Pancreas (tissue), 10 donors: ENCODE measurements at places on chromosomes 16 and 17.

DNA sequence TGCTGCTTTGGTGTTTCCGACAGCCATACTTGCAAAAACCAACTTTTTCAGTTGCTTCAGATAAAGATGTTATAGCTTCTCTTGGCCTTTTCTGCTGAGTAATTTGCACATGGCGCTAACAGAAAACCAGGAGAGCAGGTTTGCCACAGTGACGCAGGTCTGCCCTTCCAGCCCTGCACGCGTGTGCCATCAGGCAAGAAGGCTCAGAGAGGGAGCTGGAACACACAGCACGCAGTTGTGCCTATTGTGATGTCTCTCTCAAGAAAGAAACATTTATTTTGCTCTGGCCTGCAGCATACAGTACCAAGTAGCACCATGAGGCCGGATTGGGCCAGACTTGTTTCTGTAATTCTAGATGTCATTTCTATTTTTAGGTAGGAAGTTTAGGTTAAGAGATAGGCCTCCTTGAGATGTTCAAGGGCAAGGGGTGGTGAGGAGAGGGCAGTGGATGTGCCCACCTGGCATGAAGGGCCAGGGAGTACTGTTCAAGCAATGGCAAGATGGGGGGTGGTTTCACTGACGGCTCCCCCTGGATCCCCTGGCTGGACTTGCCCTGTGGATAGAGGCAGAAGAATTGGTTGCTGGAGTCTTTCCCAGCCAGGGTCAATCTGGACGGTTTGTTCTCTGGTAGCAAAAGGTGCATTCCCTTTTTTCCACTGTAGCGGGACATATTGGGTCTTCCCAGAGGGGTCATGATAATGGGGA is 1.9 kb downstream of the CBX2 start:
- DNase-seq, result no peak

GRCh38 chr16:4664538-4665418 is 28.6 kb upstream of the NUDT16L1 start:
- DNase-seq, result no peak

DNA sequence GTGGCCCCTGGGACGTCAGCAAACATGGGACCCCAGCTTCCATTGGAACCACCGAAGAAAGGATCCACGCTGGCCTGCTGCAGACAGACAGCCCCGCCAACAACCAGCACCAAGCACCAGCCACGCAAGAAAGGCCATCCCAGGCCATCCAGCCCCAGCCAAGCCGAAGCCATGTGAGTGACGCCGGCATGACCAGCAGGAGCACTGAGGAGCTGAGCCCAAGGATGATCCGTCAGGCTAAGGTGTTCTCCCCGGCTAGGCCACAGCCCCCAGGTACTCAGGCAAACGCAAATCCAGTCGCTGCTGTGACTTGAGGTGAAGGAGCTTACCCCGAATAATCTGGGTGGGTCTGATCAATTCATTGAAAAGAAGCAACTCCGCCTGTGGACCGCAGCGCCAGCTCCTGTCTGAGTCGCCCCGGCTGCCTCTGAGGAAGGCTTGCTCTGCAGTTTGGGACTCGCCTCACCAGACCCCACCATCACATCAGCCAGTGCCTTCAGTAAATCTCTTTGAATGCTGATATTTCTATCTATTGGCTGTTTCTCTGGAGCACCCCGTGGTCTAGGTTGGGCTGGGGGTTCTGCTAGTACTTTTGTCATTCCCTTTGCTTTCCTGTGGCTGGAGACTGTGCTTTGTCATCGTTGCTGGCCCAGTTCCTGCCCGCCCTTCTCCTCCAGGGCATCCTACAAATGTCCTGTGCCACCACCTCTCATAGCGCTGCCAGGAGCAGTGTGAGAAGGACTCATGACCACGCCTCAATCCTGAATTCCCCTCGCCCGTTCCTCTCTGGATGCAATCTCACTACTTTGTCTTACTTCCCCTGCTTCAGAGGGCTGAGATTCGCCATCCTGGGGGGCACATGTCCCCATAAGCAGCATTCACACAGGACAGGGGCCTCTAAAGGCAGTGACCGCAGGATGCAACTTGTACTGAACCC is 8.1 kb upstream of the CBX2 start:
- peak; percentile 26 for DNase-seq

DNA sequence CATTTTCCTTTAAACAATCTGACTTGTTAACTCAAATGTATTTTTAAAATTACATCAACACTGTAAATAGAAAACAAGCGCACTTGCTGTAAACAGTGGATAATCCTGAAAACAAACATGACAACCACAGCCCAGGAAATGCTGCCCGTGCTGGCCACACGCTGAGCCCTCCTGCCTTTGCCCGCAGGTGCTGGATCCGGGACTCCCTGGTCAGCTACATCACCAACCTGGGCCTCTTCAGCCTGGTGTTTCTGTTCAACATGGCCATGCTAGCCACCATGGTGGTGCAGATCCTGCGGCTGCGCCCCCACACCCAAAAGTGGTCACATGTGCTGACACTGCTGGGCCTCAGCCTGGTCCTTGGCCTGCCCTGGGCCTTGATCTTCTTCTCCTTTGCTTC is 6.6 kb upstream of the ADGRG3 start:
- DNase-seq, result no peak

DNA sequence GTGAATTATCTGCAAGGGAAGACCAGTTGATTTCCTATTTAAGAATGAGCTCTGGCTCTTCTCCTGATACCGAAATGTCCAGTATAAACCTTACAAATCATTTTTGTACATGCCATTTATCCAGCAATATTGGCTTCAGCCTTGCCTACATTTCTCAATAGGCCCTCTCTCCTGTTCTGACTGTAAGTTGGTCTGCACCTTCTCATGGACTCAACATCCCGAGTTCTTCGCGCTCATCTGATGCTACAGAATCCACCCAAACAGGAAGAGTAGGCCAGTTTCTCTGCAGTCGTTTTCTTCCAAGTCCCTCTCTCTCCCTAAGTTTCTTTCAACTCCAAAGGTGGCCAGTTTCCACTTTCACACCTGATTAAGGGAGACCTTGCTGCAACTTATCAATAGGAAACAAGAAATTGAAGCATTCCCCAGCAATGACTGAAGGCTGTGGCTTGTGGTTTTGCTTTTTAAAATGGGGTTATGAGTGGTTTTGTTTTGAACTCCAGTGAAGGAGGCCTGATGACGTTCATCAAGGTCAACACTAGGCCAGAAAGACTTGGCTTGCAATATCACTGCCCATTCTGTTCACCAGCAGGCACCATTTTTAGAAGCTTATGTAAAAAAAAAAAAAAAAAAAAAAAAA is 383.0 kb downstream of the MAF start:
- DNase-seq, result no peak

DNA sequence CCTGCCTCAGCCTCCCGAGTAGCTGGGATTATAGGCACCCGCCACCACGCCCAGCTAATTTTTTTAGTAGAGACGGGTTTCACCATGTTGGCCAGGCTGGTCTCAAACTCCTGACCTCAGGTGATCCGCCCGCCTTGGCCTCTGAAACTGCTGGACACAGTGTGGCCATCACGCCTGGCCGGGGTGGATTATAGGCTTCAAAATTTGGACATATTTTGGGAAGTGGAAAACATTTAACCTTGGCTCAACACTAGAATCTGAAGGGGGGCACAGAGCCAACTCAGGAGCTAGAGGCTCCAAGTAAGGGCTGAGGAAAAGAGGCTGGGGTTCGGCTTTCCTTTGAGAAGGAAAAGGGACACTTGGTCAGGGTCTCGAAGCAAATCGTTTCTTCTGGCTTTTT is 2.2 kb upstream of the CDK5R1 start:
- no peak for DNase-seq

GRCh38 chr16:86031141-86031678 is 132.2 kb downstream of the IRF8 start:
- no peak for DNase-seq

DNA sequence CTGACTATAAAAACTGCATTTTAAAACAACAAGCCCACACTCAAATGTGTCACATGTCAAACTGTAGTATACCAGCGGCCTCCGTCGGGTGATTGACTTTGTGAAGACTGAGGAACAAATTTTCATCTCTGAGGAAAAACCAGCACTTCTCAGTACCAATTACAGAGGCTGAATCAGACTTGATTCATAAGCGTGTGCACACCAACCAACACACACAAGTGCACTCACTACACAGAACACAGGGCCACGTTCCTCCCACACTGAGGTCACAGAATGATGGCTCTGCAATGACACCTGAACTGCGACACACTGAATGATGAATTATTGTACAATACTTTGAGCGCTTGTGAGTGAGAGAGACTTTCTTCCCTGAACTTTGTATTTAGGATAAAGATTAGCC is 29.6 kb downstream of the XPO6 start:
- DNase-seq, result no peak

DNA sequence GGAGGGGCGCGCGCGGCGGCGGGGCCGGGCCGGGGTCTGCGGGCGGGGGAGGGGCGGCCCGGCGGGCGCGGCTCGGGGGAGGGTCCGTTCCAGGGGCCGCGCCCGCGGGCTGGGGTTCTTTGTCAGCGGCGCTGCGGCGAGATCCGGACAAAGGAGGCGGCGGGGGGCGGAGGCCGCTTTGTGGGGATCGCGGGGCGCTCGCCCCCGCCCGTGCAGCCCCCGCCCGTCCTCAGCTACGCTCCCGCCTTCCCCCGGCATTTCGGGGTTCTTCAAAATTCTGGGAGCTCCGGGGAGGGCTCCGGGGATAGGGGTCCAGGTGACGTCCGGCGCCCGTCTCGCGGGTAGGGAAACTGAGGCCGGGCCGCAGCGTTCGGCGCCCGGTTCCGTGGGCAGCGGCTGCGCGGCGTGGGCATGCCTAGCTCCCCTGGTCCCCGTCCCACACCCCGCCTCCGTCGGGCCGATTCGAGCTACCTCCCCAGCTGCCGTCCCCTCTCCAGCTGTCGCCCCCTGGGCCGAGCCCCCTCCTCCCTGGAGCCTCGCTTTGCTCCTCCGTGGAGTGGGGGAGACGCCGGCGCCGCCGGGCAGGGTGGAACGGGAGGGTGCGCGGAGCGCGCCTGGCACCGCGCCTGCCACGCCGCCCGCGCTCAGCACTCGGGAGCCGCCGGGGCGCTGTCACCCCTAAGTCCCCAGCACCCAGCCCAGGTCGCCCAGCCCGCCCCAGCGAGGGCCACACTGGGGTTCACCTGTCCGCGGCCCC is 546 bp downstream of the SNN start:
- peak; percentile 66 for DNase-seq

DNA sequence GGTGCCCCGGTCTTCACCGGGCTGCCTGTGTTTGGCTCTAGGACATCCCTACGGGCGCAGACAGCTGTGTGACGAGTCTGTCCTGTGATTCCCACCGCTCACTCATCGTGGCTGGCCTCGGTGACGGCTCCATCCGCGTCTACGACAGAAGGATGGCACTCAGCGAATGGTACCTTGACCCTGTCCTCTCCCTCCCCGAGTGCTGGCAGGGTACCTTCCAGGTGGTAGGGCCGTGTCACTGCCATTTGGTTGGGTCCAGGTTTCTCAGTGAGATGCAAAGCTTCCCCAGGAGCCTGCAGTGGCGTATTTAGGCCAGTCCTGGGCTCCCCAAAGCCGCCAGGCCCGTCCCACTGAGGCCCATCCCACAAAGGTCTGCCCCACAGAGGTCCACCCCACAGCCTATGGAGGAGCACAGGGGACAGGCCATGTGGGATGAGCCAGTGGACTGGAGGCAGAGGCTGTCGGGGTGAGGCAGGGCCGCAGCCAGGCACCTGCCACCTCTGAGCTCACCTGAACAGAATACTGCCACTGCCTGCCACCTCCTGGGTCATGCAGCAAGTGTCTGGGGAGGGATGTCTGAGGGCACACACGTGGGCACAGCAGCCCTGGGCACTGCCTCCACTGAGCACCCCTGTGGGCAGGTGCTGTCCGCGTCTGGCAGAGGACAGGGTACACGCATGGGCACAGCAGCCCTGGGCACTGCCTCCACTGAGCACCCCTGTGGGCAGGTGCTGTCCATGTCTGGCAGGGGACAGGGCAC is 31.4 kb upstream of the CHMP6 start:
- DNase-seq, result no peak

GRCh38 chr16:11667221-11667823 is 933 bp upstream of the SNN start:
- no peak for DNase-seq
